ENCODE measurements at places on chromosomes 11 and 22.

GRCh38 chr11:83019888-83020579, 51.7 kb downstream of the RAB30 start:
- DNase-seq, result no peak

DNA sequence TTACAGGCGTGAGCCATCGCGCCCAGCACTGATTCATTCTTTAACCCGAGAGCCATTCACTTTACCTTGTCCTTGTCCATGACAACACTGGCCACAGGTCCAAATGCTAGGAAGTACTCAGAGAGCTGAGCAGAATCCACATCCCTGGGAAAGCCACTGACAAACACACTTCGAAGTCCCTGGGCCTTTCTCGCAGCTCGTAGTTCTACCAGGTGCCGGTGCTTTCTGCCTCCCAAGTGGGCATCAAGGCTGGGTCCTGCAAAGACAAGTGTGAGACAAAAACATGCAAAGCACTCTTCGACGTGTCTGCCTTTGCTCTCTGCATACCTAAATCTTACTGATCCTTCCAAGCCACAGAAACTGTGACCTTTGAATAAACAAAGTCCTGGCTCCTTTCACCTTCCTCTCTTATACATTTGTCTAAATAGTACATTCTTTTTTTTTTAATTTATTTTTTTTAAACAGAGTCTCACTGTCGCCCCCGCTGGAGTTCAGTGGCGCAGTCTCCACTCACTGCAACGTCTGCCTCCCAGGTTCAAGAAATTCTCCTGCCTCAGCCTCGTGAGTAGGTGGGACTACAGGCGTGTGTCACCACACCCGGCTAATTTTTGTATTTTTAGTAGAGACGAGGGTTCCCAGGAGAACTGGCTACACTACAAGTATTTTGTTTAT, 2.2 kb downstream of the TUT1 start:
- no peak for DNase-seq

DNA sequence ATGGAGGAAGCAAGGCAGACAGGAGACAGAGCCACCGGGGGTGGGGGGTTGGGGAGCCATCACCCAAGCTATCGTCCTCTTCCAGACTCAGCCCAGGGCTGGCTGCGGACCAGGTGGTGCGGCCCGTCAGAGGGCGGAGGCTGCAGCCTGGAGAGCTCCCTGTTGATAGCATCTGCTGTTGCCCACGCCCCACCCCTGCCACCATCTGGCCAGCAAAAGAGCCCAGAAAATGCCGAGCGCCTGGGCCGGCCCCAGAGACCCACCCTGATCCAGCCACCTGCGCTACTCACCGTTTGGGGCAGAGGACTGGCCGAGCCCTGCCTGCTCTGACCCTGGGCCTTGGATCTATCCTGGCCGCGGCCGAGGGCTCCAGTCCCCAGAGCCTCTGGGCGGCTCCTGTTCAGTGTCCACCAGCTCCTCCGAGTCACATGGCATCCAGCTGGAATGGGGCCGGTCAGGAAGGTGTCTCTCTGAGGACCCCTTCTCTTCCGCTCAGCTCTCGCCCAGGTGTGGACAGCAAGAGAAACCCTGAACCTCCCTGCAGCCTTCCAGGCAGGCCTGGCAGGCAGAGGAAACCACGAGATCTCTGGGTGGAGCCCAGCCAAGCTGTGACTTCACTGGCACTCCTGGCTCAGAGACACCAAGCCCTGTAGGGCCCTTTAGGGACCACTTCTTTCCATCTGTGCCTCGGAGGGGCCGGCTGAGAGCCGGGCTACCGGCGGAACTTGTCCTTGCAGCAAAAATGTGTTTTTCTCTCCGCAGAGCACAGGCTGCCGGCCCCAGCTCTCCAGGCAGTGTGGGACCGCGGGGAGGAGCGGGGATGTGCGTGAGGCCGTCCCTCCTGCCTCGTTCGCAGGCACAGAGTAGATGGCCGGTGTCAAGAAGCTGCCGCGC, at the start of gene MRGPRE:
Gene MRGPRE (minus strand): TSS at position 567 of the 894 bp plus-strand sequence. CDS start 3,618 bp downstream, outside the sequence.
- no peak for DNase-seq

GRCh38 chr11:24963852-24964251, 467.0 kb downstream of the LUZP2 start:
- no peak for DNase-seq

DNA sequence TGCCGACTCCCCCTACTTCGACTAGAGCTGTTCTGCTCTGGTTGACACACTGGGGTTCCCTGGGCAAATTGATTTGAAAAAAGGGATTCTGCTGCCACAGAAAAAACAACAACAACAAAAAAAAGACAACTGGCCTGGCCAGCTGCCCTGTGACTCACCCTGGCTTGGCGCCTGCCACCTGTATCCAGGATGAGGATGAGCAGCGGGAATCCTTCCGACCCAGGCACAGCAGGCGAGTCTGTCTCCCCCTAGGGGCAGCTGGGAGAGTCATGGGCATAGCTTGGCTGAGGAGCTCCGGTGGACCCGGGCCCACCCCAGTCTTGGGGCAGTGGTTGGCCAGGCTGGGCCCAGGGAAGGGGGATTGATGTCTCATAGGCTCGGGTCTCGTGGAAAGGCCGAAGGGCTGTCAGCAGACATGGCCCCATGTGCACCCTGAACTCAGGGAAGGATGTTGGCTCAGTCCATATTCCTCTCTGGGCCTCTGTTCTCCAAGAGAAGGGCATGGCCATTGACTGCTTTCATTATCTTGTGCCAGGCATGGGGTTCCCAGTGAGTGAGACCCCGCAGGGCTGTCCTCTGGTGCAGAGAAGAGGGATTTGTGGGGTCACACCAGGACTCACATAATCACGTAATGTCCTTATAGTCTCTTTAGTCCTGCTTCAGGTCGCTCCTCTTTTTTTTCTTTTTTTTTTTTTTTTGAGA, 10.4 kb upstream of the SUN2 start:
- no peak for DNase-seq

DNA sequence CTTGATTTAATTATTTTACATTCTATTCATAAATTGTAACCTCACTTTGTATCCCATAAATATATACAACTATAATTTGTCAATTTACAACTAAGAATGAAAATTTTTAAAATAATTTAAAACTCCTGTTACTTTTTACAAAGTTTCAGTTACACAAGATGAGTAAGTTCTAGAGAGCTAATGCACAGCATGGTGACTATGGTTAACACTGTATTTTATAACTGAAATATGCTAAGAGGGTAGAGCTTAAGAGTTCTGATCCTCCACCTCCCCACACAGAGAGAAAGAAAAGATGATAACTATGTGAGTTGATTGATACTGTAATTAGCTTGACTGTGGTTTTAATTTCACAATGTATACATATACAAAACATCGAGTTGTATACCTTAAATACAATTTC, 412.5 kb upstream of the DDI1 start:
- DNase-seq, result no peak

- no peak for DNase-seq
These were observed 141.4 kb upstream of the E2F8 start for GRCh38 chr11:19382131-19382611.

DNA sequence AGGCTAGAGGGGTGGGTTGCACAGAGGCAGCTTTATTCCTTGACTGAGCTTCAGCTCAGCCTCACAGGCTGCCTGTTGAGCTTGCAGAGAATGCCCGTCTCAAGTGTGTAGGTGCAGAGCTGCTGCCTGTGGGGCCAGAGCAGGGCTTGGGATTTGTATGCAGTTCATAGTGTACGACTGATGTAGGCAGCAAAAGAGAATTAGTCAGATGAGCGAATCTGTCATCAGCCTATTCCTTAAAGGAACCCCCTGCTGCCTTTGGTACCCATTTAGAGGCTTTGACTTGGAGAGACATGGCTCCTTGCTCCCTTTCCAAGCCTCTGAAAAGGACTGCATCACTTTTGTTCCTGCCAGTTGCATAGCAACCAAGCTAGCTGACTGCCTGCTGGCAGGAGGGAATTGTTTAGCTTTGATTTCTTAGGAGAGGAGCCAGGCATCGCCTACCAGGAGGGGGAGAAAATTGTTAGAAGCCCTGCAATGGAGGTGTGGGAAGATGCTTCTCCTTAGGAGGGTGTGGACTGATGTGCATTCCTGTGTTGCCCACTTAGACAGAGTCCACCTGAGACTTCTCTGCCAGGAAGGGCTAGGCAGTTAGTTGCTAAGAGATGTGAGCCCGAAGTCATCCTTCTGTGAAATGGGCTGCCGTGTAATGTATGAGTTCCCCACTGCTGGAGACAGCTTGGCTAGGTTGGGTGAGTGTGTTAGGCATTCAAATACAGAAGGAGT, 10.9 kb downstream of the ACO2 start:
- peak; percentile 68 for DNase-seq

GRCh38 chr22:33682927-33683326, 237.3 kb downstream of the LARGE1 start:
- DNase-seq, result no peak

- no peak for DNase-seq
These were observed 2.0 kb downstream of the PRDM10 start for GRCh38 chr11:130000552-130001176.

DNA sequence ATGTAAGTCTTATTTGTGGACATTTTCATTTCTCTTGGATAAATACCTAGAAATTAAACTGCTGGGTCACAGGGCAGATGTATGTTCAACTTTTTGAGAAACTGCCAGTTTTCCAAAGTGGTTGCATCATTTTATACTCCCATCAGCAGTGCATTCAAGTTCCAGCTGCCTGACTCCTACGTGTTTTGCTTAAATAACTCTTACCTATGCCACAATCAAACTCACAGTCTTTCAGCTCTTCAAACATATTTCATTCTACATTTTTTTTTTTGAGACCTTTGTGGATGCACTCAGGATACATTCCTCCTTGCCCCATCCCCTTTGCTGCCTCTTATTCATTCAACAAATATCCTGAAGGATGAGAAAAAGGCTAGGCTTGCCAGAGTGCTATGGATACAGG, 9.2 kb downstream of the TCF20 start:
- no peak for DNase-seq

GRCh38 chr11:113538451-113539412, 63.5 kb upstream of the DRD2 start:
- no peak for DNase-seq

DNA sequence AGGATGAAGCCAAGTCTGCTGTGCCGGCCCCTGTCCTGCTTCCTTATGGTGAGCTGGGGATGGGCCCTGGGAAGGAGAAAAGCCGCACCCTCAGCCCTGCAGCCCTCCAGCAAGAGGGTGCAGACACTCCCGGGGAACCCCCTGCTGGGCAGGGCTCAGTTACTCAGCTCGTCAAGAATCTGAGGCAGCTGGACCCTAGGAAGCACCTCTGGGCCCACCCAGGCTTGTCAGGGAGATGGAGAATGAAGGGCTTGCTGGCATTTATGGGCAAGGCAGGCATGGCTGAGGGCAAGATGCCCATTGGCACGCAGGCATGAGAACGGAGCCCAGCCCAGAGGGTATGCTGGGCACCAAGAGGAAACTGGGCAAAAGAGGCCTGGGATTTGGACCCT, 12.9 kb downstream of the RELT start:
- no peak for DNase-seq

- DNase-seq, result no peak
These were observed 11.1 kb upstream of the PAMR1 start for GRCh38 chr11:35536470-35536869.

Measured in ascending aorta (tissue), 2 donors.